NCI-H524 (cell line): ENCODE measurements at places on chromosomes 11 and 22.

GRCh38 chr11:11996321-11997048 is 11.9 kb downstream of the DKK3 start:
- peak; percentile 73 for DNase-seq

DNA sequence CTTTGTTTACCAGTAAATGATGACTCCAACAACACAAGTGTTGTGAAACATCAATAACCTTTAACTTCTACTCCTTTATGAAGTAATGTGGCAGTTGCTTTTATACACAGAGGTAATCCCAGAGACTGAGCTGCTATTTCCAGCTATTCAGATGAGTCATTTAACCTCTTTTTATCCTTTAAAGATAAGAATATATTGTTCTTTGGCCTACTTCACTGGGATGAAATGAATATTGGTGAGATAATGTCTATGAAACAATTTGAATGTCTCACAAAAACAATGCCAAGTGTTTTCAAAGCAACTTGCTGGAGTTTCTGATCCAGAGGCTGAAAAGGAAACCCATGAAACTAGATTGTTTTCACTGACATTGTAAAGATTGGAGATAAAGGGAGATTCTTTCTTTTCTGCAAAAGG is 564.4 kb upstream of the LUZP2 start:
- DNase-seq: no peak

- no peak for DNase-seq
Measured at GRCh38 chr11:10640308-10640707, 53.2 kb downstream of the IRAG1 start.

GRCh38 chr22:27452922-27453321 is 348.6 kb downstream of the MN1 start:
- no peak for DNase-seq

DNA sequence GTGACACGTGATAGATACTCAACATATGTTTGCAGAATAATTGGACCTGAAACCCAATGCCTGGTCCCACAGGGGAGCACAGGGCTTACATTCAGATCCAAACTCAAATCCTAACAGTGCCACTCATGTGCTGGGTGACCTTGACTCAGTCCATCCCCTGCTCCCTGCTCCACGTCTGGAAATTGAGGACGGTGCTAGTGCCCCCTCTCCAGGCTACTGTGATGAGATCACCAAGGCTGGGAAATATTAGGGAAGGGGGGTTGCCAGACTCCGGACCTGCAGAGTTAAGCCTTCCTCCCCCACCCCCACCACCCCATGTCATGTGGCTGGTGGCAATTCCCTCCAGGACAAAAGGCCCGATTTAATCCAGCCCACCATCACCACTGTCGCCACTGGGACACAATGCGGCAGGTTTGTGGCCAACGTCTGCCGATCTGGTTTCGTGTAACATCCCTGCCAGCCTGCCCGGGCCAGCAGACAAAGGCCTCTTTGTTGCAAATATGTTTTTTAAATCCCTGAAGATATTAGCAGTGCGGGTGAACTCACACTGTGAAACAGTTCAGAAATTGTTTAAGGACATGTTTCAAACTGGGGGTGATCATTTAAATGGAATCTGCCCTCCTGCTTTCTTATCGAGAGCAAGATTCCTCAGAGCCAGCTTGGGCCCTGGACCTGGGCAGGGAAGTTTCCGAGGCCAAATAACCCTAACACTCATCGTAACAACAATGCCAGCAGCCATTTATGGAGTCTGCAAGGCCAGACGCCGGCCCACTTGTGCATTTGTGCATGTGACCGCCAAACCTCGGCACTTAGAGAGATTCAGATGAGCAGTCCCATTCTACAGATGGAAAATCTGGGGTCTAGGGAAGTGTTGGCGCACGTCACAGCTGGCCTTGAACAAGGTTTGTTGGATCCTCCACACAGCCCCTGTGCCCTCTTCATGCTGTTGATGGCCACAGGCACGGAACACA is 19.6 kb upstream of the MN1 start:
- no peak for DNase-seq

GRCh38 chr11:134901955-134902918 is 490.2 kb upstream of the B3GAT1 start:
- DNase-seq: no peak

- DNase-seq: no peak
Measured at GRCh38 chr11:123451183-123451781, 21.2 kb downstream of the GRAMD1B start.

GRCh38 chr22:25351631-25352293 is 132.3 kb downstream of the CRYBB2 start:
- DNase-seq: no peak

DNA sequence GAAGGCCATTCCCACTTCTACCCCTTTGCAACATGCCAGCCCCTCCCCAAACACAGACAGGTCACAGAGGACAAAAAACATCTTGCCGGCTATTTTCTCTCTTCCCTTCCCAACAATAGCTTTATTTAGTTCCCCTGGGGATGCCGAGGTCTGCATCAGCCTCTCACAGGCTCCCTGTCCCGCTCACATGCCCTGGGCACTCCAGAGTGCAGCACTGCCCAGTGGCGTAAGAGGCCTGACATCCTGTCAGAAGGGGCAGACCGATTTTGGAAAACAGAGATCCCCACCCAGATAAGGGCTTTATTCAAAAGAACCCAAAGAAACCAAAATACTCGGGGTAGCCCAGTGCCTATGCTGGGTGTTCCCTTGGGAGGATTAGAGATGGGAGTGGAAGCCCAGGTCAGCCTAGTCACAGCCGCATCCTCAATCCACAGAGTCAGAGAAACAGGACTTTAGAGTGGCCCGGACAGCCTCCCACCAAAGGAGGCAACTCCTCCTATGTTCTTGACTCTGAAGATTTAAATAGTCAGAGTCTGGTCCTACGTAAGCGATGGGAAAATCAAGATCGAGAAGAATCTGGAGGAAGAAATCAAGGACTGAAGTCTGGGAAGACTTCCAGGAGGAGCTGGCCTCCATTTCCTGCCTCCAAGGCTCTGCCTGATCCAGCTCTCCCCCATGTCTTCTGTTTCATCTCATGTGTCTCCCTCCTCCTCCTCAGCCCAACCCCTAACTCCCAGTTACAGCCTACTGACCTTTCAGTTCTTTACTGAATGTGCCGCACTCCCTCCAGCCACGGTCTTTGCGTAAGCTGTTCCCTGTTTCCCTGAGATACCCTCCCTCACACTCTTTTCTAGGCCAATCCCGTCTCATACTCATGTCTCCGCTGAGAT is 129.3 kb downstream of the FBXO7 start:
- no peak for DNase-seq

- peak; percentile 62 for DNase-seq
Measured at GRCh38 chr11:64223001-64223651, 2.9 kb downstream of the TRPT1 start.

DNA sequence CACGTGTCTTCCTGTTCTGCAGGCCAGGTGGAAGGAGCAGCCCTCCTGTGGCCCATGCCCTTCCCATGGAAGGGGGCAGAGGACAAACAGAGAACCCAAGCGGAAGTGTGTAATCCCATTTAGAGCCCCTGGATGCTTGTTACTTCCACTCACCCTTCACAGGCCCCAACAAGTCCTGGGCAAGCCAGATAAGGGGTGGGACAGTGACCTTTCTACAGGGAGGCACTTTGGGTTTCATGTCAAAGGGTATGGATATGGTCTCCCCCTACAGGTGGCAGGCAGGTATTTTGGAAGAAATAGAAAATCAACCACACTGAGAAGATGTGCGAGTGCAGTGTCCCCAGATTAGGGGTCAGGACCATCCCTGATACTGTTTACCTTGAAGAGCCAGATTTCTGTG is 11.4 kb downstream of the MPEG1 start:
- DNase-seq: no peak

DNA sequence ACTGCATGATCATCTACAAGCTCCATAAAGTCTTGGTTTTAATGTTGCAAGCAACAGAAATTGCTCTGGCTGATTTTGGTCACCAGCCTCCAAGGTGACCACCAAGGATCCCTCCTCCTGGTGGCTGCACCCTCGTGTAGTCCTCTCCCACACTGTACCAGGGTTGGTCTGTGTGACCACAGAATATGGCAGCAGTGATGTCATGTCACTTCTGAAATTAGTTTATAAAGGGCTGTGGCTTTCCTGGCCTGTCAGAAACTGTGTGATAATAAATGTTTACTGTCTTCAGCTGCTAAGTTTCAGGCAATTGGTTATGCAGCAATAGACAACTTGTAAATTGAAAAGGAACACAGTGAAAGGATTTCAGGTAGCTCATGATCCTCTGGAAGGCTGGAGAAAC is 5.3 kb upstream of the PRDM11 start:
- no peak for DNase-seq

DNA sequence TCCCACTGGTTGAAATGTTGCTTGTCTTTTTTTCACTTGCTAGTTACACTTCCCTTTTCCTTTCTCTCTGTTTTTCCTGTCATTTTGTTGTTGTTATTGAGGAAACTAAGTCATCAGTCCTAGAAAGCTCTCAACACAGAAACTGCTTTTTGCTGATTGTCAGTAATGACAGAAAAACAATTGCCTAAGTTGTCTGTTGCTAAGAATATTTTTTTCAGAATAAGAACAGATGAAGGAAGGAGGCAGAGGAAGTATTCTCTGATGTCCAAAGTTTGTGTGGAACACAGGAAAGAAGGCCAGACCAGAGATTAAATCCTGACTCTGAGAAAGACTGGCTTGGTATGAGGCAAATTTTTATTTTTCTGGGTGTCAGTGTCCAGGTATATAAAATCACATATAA is 163.3 kb downstream of the CASP12 start:
- no peak for DNase-seq

GRCh38 chr11:97965849-97966646 is 1054.7 kb upstream of the CNTN5 start:
- DNase-seq: no peak

- DNase-seq: no peak
Measured at GRCh38 chr11:1041149-1041467, 4.6 kb upstream of the MUC6 start.

DNA sequence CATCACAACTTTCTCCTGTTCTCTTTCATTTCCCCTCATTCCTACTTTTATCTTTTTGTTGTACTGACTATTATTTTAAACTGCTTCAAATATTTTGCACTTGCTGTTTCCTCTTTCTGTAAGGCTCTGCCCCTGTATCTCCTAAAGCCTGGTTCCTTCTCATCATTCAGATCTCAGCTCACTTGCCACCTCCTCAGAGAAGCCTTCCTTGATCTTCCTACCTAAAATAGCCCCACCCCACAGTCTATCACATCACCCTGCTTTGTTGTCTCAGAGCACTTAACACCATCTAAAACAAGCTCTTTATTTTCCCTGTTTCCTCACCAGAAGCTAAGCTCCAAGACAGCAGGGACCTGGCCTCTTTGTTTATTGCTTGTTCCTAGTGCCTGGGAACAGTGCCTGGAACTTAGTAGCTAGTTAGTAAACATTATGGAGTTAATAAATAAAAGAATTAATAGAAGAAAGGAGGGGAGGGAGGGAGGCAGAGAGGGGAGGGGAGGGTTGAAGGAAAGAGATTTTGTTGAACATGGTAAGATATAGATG is 2.5 kb upstream of the STK33 start:
- no peak for DNase-seq

- no peak for DNase-seq
Measured at GRCh38 chr11:21811572-21811971, 381.3 kb upstream of the ANO5 start.

DNA sequence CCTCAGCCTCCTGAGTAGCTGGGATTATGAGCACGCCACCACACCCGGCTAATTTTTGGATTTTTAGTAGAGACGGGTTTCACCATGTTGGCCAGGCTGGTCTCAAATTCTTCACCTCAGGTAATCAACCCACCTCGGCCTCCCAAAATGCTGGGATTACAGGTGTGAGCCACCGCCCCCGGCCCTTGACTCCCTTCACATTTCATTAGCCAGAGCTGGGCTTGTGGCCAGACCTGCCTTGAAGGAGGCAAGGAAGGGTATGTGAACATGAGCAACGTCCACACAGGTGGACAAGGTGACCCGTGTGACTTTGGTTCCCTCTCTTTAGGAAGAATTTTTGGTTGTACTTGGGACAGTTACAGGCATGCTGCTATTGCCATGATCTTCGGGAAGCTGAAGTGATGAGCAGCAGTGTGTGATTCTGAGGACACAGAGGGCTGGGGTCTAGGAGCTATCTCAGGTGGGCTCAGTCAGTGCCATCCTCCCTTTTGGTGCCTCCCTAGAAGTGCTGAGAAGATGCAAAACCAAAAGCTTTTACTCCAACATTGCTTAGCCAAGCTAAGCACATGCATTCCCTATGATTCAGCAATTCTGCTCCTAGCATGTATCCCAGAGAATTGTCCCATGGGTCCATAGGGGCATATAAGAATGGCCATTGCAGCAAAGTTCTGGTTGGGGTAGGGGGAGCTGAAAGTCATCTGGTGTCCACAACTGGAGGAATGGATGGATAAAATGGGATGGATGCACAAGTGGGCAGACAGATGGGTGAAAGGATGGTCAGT is 6.1 kb downstream of the AP5B1 start:
- no peak for DNase-seq

DNA sequence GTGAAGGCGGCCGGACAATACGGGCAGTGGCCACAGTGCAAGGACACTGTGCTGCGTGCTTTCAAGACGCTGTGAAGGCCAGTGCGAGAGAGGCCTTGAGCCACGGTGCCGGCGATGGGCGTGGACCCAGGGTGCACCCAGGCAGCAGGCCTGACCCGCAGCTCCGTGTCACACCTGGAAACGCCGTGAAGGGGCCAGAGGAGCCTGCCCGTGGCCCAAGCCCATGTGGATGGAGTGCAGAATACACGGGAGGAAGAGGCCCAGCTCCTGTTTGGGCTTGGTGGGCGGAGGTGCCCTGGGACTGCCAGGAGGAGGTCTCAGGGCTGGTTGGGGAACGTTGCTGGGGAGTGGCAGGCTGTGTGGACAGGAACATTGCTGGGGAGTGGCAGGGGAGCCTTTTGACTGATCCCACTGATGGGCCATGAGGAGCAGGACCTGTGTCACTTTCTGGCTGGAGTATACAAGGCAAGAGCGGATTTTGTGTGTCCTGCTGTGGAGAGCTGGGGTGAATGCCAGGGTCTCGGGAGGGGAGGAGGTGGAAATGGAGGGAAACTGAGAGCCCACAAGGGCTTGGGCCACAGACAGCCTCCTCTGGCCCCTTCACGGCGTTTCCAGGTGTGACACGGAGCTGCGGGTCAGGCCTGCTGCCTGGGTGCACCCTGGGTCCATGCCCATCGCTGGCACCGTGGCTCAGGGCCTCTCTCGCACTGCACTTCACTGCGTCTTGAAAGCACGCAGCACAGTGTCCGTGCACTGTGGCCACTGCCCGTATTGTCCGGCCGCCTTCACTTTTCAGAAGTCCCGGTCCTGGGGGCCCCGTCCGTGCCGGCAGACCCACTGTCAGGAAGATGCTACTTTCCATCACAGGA is 925.4 kb downstream of the BRD1 start:
- DNase-seq: no peak

- DNase-seq: no peak
Measured at GRCh38 chr11:31657091-31657490, 147.5 kb downstream of the ELP4 start.

DNA sequence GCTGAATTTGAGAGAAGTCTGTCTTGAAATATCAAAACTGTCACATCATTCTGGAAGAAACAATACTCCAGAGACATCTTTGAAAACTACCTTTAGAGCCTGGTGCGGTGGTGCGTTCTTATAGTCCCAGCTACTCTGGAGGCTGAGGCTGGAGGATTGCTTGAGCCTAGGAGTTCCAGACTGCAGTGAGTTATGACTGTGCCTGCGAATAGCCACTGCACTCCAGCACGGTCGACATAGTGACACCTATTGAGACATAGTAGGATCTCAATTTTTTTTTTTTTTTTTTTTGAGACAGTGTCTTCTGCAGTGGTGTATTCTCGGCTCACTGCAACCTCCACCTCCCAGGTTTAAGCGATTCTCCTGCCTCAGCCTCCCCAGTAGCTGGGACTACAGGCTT is 11.5 kb upstream of the AIFM3 start:
- DNase-seq: no peak

GRCh38 chr22:38112381-38112780 is 1.9 kb upstream of the BAIAP2L2 start:
- DNase-seq: no peak
